Stimulated activated CD8-positive, alpha-beta memory T cell treated with anti-CD3 and anti-CD28 coated beads, Interleukin-15, amount 100 ng/mL, for 24 hours (primary cell): ENCODE measurements at places on chromosomes 5 and 9.

- no peak for DNase-seq
Measured at GRCh38 chr5:64190562-64191306, 25.1 kb downstream of the RNF180 start.

DNA sequence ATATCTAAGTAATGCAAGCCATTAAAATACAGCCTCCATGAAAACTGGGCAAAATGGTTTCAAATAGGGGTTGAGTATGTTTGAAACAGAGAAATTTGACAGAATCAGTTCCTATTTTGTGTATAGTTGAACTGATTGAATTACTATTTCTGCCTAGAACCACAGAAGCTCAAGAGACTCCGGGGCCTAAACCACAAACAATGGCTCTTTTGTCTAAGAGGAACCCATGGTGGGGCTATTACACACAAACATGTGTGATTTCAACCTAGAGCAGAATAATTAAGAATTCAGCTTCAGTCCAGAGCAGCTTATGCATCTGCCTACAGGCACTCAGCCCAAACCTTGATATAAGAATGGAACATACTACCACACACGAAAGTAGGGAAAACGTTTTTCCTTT is 171.2 kb upstream of the MPDZ start:
- no peak for DNase-seq

- DNase-seq: no peak
Measured at GRCh38 chr9:70003901-70004714, 39.5 kb upstream of the MAMDC2 start.

DNA sequence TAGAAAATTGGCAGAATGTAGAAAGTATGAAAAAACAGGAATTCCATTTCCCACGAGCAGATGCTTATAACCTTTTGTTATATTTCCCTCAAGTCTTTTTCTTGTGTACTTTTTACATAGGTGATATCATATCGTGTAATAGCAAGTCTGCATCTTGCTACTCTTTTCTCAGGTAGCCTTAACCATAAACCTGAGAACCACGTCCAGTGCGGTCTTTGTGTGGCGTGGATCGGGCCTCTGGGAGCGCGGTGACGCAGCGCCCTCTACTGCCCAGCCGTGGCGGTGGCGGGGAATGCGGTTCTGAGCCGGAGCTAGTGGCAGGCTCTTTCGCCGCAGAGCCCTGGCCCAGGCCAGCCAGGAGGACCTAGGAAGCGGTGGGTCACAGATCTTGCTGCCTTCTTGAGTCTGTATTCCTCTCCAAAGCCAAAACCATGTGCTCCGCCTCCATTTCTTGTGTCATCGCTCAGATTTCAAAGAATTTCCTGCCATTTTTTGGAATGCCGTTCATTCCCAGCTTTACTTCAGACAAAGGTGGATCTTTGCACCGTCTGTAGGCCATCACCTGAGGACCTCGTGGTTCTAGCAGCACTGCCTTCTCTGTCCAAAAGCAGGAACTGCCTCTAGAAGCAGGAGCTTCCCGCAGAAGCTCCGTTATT is 71.9 kb downstream of the MVB12B start:
- DNase-seq: peak; percentile 70

DNA sequence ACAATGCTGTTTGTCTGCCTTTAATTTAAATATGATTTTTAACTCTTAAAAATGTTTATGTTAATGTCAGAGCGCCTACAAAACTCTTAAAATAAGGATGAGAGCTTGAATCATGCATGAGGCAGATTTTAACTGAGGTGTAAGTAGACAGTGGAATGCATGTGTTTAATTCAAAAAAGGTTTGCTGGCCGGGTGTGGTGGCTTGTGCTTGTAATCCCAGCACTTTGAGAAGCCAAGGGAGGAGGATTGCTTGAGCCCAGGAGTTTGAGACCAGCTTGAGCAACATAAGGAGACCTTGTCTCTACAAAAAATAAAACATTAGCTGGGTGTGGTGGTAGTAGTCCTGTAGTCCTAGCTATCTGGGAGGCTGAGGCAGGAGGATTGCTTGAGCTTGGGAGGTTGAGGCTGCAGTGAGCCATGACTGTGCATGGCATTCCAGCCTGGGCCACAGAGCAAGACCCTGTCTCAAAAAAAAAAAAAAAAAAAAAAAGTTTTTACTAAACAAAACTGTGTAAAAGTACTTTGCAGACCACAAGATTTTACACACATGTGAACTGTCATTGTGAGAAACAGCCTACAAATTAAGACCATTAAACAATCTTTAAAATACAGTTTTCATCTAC is 21.1 kb downstream of the NDST1 start:
- DNase-seq: no peak

GRCh38 chr9:138072897-138073296 is 195.3 kb downstream of the CACNA1B start:
- DNase-seq: no peak

DNA sequence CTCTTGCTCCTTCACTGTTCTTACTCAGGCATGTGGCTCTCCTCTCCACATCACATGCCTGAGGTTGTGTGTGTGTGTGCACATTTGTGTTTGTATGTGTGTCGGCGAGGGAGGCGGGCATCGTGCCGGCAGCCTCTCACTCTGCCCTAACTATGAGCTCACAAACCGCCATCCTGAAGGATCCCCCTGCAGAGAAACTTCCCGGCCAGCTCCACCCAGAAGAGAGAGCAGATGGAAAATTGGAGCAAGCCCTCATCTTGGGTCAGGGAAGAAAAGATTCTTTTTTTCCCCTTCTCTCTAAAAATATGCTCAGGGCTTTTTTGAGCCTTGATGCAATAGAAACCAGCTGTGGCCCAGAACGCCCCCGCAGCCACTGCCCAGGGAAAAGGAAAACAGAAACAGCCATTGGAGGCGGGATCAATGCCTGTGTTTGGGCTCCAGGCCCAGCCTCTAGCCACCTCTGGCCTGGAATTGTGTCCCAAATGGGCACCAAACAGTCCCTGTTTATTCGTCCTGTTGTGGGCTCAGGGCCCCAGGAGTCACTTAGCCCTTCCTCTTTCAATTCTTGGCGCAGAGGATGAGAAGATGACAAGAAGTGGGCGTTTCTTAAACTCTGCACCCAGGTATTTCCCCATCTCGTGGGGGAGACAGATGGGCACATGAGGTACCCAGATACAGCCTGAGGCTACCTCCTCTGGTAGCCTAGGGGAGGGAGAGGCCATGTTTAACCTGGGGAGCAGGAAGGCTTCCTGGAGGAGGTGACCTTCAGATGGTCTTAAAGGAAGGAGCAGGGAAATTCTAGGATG is 151.5 kb downstream of the RGS3 start:
- DNase-seq: no peak

- DNase-seq: no peak
Measured at GRCh38 chr9:34442770-34443169, 15.6 kb downstream of the FAM219A start.

DNA sequence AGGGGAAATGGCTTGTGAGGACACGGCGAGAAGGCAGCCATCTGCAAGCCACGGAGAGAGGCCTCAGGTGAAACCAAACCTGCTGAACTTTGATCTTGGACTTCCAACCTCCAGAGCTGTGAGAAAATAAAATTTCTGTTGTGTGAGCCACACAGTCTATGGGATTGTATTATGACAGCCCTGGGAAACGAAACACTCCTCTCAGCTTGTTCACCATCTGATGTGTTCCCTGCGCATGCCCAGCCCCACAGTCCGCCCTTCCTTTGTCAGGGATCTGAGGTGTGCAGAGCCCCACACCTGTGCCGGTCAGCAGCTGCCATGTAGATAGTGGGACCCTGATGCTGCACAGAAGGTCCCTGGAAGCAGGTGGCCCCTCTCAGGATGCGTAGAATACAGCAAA is 34.1 kb downstream of the PLPP7 start:
- DNase-seq: no peak

- no peak for DNase-seq
Measured at GRCh38 chr9:87199278-87199677, 252.0 kb upstream of the GAS1 start.

DNA sequence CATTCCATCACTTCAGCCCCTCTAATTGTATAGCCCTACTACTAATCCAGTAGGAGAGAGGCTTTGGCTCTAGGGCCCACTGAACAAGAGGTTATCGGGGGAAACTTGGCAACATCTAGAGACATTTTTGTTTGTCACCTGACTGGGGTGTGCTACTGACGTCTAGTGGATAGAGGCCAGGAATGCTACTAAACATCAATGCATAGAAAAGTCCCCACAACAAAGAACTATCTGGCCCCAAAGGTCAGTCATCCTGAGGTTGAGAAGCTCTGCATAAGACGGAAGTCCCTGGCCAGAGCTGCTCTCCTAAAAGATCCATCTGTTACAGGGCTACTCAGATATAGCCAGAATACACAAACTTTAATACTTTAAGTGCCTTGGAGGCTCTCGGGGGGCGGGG is 570.6 kb upstream of the KLF4 start:
- DNase-seq: no peak

DNA sequence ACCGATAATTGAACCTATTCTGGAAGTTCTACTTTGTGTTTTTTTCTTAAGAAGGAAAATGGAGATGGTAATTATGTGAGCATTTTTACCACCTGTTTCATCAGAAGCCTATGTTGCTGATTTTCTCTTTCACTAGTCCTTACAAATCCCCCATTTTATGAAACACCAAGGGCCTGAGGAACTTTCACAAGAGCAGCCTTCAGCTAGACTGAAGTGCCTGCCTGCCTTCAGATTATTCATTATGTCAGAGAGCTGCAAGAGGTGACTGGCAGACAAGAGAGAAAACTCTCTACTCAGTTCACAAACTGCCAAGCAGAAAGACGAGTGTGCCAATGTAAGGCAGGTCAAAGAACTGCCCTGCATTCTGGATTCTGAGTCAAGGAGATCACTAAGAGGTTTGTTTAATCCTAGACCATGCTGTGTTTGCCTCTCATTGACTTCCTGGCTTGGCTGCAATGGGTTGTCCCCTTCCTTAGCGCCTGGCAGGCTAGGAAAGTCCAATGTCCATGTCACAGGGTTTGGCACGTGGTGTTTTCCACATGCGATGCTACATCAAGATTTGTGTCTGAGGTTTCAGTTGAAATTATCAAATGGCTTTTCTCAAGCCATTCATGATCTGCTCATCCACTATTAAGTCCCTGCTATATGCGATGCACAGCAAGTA is 143.3 kb downstream of the CDC42SE2 start:
- no peak for DNase-seq

DNA sequence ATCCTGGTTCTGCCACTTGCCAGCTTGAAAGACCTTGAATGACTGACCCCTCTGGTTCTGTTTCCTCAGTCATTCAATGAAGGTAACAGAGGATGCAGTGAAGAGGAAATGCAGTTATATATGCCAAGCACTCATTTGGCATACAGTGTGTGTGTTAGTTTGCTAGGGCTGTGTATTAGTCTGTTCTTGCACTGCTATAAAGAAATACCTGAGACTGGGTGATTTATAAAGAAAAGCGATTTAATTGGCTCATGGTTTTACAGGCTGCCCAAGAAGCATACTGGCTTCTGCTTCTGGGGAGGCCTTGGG is 8.6 kb upstream of the WHRN start:
- DNase-seq: no peak

DNA sequence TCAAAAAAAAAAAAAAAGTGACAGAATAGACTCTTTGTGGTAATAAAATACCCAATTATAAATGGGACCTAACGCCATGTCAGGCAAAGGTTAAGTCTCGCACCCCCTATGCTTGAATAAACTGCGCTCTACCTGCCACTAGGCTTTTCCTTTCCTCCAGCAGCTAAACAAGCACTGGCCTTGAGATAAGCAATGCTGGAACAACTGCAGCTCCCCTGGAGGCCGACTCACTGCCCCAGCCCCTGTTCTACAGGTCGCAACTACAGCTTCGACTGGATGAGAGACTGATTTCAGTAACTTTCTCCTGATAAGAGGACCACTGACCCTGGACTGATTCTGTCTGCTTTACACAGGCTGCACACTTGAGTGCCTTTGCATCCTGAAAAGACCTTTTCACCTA is 210.2 kb downstream of the HSPA4 start:
- DNase-seq: no peak

DNA sequence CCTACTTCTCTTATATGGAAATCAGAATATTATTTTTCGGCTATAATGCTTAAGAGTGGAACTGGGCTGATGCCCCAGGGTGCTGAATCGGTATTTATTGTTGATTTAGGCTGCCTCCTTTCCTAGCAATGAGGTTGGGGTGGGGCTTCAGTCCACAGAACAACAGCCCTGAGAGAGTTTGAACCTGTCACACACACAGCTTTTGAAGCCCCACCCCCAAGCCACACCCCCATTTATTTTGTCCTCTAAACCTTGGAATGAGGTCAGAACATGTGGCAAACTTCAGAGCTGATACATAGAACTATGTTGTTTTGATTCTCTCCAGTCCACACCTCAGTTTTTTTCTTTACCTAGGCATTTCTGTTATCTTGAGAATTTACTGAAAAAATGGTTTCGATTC is 51.7 kb upstream of the CAMK4 start:
- no peak for DNase-seq

GRCh38 chr9:24245988-24246387 is 299.7 kb downstream of the IZUMO3 start:
- no peak for DNase-seq

DNA sequence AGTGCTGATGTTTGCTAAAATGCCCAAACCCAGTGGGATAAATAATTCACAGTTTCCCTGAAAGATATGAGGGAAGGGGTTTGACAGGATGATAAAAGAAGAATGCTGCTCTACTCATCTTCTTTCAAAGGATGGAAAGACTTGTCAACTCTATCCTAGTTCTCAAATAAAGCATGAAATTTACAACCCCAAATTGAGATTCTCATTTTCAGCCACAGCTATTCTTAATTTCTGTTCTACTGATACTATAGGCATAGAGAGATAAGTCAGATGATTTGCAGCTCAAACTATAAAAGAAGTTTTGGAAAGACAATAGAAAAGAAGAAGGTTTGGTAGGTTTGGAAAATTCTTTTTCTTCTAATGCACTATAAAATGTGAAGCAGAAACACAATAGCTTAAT is 542.6 kb downstream of the CSNK1G3 start:
- no peak for DNase-seq

DNA sequence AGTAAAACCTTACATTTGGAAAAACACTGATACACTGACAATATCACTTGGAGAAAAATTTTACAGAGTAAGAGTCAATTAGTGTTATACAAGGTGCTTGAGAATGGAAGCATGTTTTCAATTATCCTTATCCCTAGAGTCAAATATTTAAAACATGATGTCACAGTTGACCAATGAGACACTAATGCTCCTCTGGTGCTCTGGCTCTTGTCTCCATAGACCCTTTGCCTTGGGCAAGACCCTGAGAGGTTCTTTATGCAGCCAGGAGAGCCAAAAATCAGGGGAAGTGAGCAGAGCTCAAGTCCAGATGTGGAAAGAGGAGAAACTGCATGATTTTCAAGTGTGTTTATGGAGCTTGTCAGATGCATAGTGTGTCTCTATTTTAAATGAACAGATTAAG is 153.9 kb downstream of the MARCHF11 start:
- DNase-seq: no peak

GRCh38 chr9:65449423-65449822 is 164.4 kb upstream of the FOXD4L5 start:
- DNase-seq: no peak

- DNase-seq: no peak
Measured at GRCh38 chr5:136182618-136183017, 10.3 kb downstream of the SMIM32 start.

GRCh38 chr5:151870271-151870670 is 54.4 kb downstream of the GLRA1 start:
- no peak for DNase-seq
